ENCODE measurements at places on chromosomes 2 and 18.
A peak's percentile ranks its signal among the peaks of the same experiment; 100 is the strongest.

DNA sequence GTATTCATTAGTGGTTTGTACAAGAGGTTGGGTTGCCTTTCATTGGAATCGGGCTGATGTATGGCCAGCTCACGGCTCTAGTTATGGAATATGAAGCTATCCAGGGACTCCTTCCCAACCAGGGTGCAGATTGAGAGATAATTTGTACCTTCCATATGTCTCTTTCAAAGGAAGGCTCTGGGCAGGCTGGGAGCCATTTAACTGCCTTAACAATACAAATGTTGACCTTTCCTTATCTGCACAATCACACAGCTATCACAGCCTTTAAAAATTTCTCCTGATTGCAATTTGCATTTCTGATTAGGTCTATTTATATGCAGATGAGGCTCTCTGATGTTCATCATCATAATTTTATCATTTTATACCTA, 58.7 kb downstream of the MYO3B start:
- DNase-seq, result no peak

GRCh38 chr2:11305338-11305737, 39.1 kb downstream of the ROCK2 start:
- no peak for DNase-seq

GRCh38 chr2:213013979-213014378, 137.4 kb downstream of the IKZF2 start:
- no peak for DNase-seq

DNA sequence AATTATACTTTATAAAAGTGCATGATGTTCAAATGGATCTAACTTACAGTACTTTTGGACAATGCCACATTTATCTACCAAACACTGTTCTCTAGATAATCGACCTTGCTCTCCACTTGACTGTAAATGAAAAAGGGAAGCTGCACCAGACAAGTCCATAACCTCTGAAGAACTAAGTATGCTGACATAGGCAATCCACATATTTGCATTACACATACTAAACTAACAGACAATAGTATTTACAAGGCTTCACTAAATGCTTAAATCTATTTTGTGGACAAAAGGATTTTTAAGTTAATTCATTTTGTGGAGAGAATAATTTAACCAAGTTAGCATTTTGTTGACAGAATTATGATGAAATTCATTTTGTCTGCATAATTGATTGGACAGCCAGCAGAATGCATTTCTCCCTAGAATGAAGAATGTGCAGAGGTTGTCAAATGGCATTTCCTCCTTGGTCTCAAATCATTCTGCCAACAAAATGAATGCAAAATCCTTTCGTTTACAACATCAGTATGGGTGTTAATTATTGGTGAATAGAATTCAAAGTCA, 520.9 kb downstream of the CPS1 start:
- no peak for DNase-seq

DNA sequence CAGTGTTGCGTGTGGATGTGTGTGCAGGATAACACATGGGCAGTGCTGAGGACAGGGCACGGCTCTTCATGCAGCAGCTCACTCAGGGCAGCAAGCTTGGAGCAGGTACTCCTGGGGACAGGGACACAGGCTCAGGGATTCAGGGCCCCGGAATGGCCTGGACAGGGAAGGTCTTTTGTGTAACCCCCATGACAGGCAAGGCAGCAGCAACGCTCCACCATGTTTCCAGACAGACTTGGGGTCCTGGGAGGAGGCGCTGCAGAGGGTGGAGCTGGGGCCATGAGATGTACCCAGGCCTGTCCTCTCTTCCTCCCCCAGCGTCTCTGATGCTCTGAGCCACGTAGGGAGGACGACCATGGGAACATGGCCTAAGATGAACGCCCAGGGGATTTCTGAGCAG, 58.3 kb downstream of the ADNP2 start:
- DNase-seq, result no peak

- peak; percentile 74 for DNase-seq
Observed at GRCh38 chr2:178891265-178891958, 84.2 kb upstream of the TTN start.

DNA sequence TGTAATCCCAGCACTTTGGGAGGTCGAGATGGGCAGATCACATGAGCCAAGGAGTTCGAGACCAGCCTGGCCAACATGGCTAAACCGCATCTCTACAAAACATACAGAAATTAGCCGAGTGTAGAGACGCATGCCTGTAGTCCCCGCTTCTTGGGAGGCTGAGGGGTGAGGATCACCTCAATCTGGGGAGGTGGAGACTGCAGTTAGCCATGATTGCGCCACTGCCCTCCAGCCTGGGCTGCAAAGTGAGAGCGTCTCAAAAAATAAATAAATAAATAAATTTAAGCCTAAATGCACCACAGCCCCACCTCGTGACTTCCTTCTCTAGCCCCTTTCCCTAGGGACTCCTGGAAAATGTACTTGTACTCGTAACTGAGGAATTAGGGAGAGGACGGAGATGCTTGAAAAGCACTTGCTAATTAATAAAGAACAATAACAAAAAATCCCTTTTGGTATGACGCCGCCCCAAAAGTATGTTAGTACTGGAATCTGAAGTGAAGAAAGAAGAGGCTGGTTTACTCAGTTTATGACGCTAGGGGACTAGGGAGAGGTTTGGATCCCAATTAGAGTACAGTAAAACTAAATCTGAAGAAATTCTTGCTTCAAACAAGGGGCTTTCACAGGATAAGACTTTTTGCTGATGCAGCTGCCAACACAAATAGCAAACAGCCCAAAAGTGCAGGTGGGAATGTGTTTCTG, 887 bp upstream of the ZNF396 start:
- no peak for DNase-seq

DNA sequence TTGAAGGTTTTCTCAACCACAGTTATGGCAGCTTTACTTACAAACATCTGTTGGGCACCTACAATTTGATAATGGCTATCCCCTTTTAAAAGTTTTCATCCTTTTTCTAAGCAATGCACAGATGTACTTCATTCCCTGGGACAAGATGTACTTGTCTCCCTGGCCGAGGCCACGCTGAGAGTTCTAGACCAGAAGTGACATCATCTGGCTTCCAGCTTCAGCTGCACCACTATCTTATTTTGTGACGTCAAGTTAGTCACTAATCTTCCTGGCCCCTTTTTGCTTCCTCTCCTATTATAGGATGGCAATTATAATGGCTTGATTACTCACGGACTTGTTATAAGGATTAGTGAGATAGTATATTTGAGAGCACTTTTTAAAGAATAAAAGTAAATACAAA, 386.4 kb downstream of the BCL11A start:
- no peak for DNase-seq

DNA sequence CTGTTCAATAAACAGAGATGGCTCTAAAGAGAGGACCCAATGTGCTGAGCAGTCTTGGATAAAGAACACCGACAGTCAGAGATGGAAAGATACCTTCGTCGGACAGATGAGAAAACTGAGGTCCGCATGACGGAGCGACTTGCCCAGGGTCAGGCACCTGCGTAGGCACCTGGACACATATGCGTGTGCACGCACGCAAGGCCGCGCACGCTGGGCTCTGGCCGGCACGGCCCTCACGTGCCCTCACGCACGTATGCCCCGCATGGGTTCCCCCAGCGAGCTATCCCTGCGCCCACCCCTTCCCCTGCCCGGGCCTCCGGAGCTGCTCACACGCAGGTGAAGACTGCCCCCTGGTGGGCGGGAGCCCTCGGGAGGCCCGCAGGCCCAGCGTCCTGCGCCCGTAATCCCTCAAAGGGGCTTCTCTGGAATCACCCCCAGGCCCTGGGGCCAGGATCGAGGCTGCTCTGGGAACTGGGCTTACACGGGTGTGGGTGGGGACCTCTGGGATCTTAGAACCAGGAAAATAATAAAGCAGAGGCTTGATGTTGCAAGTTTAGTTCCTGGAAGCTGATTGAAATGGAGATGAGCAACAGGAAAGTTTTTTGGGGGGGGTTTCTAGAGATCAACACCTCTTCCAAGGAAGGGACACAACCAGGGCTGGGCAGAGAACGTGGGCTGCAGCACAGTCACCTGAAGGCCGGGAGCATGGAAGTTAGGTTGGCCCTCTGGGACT, 246.3 kb downstream of the TNS1 start:
- DNase-seq, result peak; percentile 52

DNA sequence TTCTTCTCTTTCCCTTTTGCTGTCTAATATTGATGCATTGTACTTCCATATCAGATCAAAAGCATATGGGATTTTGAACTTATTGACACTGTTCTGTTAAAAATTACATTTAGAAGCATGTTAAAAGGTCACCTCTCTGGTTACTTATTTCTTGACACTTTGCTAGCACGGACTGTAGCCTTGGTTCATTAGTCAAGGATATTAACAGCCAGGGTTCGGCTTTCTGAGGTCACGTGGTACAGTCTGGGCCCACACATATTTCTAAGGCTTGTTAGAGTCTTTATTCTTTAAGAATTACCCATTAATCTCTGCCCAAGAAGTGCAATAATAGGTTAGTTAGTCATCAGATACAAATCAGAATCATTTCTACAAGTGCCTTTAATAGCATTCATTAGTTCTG, 1035.8 kb upstream of the FANCL start:
- no peak for DNase-seq

DNA sequence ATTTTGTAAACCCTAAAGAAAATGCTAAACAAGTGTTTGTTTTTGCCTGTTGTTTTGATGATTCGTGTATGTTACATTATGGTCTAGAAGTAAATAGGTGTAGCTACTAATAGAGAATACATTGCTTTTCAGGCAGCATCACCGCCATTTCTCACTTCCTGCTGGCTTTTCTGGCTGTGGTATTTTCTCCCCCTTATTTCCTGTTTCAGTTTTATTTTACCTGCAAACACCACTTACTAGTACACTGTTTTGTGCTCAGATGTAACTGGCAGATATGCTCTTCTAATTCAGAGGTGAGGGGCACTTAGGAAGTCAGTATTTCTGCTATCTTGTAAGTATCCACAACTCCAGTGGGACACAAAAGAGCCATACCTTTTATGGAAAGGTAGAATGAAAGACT, 38.1 kb upstream of the SLC3A1 start:
- no peak for DNase-seq

GRCh38 chr2:151334082-151334815, 23.1 kb upstream of the TNFAIP6 start:
- peak; percentile 95 for DNase-seq

GRCh38 chr18:46660957-46661749, 4.1 kb upstream of the LOXHD1 start:
- DNase-seq, result peak; percentile 65

DNA sequence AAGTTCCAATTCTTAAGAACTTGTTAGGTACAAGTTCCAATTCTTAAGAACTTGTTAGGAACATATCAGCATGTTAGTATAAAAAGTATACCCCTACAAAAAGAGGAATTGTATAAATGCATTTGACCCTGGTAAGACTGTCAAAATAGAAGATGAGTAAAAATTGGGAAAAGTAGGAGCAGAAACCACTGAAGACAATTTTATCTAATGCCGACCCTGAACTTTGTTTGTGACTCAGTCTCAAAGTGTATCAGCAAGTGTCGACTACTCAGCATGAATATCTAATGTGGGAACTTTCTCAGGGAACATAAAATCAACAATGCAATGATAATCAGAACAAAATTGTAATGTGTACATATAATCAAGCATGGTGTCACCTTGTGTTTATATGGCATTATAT, 583 bp upstream of the CD226 start:
- DNase-seq, result no peak

DNA sequence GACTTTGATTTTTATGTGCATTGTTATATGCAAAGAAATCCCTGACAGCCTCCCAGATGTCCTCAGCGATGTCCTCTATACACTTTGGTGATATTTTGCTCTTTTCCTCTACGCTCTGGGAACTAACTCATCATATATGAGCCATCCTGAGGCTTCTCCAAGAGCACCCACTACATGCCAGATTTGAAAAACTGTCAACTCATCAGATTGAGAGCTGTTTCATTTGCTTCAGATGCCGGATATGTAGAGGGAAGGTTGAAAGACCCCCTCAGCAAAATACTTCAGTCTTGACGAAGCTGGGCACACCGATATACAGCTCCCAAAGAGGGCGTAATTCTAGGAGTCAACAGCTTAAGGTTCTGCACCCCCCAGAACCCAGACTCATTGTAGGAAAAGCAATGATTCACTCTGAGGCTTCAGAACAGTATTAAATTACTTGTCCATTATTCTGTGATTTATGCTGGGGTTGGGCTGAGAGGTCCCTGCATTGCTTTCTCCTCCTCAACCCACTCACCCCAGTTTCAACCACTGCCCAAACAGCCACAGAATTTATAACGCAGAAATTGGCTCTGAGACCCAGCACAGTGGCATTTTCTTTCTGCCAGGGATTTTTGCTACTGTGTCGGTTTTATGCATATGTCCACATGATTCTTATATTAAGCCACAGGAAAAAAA, 341.8 kb downstream of the ALK start:
- no peak for DNase-seq

- DNase-seq, result no peak
Observed at GRCh38 chr18:3967359-3968180, 487.5 kb downstream of the DLGAP1 start.

- DNase-seq, result no peak
Observed at GRCh38 chr2:205161156-205161839, 521.0 kb upstream of the NRP2 start.

GRCh38 chr2:237552908-237553307, 13.5 kb upstream of the PRLH start:
- DNase-seq, result no peak

DNA sequence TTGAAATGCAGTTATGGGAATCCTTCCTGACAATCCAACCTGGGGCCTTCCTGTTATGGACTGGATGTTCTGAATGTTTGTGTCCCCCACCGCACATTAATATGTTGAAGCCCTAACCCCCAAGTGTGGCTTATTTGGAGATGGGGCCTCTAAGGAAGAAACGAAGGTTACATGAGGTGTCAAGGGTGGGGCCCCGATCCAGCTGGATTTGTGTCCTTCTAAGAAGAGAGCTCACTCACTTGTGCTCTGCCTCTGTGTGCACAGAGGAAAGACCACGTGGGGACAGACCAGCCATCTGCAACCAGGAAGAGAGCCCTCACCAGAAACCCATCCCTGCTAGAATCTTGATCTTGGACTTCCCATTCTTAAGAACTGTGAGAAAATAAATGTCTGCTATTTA, 44.4 kb downstream of the MAP3K19 start:
- DNase-seq, result no peak

DNA sequence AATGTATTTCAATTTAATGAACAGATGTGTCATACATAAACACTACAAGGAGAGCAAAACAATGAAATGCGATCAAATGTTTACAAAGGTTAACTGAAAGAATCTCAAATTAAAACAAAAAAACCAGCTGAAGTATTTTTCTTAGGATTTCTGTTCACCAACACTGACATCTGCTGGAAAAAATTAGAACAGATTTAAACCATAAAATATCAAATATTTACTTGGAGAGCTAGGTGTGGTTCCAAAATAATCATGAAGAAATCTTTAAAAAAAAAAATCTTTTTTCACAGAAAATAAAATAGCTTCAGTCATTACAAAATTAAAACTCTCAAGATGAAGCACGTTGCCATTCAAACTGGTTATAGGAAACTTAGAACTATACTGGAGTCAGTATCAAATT, 13.8 kb downstream of the MMADHC start:
- DNase-seq, result no peak

Measured in RPMI7951 (cell line).